ENCODE measurements at places on chromosomes 2 and 18. TPM values are rescaled to one million over a fixed set of nuclear protein-coding genes. Genes with fewer than 3 reads are reported as not detected.

GRCh38 chr2:196266351-196266750, 95.0 kb upstream of the STK17B start:
- DNase-seq: no peak

DNA sequence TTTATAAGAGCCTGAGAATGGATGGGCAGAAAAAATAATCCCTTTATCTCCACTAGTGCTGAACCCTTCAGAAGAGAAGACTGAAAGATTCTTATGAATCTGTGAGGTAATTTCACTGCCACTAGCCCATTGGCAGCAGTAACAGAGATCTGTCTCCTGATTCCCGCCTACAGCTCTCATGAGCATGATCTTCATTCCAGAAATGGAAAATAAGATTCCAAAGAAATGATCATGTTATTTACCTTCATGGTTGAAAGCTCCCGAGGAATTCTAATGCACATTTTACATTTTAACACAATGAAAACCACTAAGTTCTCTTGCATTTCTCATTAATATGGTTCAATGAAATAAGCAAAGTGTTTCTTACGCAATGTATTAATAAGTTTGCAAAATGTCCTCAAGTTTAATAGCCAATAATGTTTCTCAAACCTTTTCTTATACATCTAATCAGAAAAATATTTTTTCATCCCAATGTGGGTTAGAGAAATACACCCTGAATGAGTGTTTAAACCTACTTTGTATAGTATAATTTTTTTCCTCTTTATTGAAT, 905.6 kb downstream of the TMEM182 start:
- no peak for DNase-seq

DNA sequence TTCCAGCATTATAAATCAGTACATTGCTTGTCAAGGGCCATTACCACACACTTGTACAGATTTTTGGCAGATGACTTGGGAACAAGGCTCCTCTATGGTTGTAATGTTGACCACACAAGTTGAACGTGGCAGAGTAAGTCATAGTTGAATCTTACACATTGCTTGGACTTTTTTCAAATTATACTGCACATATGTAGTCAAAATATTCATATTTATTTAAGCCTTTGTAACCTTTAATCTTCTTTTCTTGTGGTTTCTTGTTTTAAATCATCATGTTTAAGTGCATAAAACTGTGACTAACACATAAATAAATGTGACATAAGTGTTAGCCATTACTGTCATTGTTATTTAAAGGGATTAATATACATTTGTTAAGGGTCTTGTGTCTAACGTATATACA, 52.1 kb upstream of the EPB41L5 start:
- no peak for DNase-seq

DNA sequence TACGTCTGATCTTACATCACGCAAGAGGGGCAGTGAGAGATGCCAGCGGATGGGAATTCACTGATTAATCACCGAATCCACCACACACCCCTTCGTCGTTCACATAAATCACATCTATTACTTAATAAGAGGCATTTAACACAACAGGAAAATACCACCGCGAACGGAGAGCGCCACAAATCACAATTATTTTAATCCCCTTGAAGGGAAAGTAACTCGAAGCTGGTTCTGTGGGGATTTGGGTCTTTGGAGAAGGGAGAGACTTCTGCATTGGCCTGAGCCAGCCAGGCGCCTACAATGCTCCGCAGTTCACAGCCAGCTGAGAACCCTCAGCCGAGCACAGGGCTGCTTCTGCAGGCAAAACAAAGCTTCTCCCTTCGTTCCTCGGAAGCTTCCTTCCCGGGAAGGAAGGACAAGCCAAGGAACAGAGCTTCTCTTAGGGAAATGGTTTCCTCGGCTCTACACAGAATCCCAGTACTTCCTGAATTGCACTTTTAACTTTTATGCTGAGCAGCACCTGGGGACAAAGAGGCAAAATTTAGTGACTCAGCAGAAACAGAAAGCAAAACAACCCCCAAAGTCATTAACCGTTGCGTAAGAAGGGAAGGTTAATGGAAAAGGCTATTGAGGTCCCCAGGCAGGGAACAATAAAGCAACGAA, at the start of gene LRP1B:
Gene LRP1B (minus strand): TSS at position 7 of the 660 bp plus-strand sequence. CDS start 287 bp downstream, outside the sequence.
- DNase-seq: no peak

The LINC00305 gene
- not detected for polyA plus RNA-seq

The VIL1 gene
- 0.10 TPM for polyA plus RNA-seq

The CTAGE1 gene
- polyA plus RNA-seq: not detected

The IL1R1 gene
- polyA plus RNA-seq: not detected

The IL1RN gene
- not detected for polyA plus RNA-seq

Measured in naive thymus-derived CD4-positive, alpha-beta T cell (primary cell).